IgD-negative memory B cell (primary cell): ENCODE measurements at places on chromosomes 3 and 15. TPM values are rescaled to one million over a fixed set of nuclear protein-coding genes. Genes with fewer than 3 reads are reported as not detected.

The SHC4 gene
- not detected for polyA plus RNA-seq

The CNTN3 gene
- not detected for polyA plus RNA-seq

The ATP11B gene
- polyA plus RNA-seq = 24.0 TPM

The PAQR9 gene
- polyA plus RNA-seq = not detected

The ATR gene
- 12.6 TPM for polyA plus RNA-seq

The ZNF80 gene
- not detected for polyA plus RNA-seq
